Stimulated activated CD4-positive, alpha-beta T cell treated with anti-CD3 and anti-CD28 coated beads, Interleukin-4, amount 100 ng/mL, for 4 hours (primary cell): ENCODE measurements at places on chromosomes 12 and 14.

DNA sequence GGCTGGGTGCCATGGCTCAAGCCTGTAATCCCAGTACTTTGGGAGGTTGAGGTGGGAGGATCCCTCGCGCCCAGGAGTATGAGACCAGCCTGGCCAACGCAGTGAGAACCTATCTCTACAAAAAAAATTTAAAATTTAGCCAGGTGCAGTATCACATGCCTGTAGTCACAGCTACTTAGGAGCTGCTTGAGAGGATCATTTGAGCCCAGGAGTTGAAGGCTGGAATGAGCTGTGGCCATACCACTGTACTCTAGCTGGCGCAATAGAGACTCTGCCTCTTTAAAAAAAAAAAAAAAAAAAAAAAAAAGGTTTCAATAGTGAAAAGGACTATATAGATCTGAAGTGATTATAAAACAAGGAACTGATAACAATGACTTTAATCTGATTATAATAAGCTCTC lies 13.5 kb downstream of the PSMA3 start:
- no peak for DNase-seq

GRCh38 chr12:14773685-14774073 lies 29.6 kb downstream of the WBP11 start:
- DNase-seq = no peak

- no peak for DNase-seq
These were observed 10.2 kb downstream of the KITLG start for GRCh38 chr12:88570103-88570502.

- DNase-seq = no peak
These were observed 18.4 kb downstream of the ANO6 start for GRCh38 chr12:45234139-45234865.

- no peak for DNase-seq
These were observed 106.1 kb downstream of the PTPN11 start for GRCh38 chr12:112524676-112525425.

- DNase-seq = no peak
These were observed 264.7 kb downstream of the SEC23A start for GRCh38 chr14:38838049-38838978.

- no peak for DNase-seq
These were observed 68.4 kb upstream of the DLK1 start for GRCh38 chr14:100658181-100658886.

DNA sequence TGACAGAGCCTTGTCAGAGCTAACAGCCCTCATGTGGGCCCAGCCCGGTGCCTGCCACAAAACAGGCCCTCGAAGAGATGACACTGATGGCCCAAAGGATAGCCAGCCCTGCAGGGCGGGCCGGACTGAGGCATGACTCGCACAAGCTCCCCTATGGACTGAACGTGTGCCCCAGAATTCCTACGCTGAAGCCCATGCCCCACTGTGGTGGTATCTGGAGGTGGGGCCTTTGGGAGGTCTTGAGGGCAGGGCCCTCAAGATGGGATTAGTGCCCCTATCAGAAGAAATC lies 38.6 kb downstream of the CHGA start:
- DNase-seq = no peak

GRCh38 chr12:87841935-87842334 lies 187.3 kb downstream of the C12orf50 start:
- no peak for DNase-seq

DNA sequence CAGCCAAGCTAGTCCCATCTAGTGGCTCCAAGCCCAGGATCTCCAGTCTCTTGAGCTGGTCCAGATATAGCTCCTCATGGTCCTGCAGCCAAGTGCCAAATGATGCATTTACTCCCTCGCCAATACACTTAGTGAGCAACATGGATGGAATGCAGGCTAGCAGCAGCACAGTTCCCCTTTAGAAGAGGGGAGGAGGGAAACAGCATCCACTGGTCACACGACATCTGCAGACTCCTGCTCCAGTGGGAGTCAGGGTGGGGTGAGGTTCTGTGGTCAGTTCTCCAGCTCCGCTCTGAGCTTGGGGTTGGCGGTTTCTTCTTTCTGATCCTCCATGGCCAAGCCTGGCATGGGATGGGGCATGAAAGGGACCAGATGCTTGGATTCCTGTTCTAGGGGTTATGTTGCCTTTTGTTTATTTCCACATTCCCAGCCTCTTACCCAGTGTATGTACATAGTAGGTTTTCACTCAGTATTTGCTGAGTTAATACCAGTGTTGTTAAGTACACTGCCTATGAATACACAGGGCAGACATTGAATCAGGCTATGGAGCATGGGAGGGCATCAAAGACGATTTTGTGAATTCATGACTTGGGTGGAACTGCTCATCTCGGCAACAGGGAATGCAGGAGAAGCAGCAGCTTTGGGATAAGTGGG lies 57.3 kb downstream of the GALNT16 start:
- no peak for DNase-seq

DNA sequence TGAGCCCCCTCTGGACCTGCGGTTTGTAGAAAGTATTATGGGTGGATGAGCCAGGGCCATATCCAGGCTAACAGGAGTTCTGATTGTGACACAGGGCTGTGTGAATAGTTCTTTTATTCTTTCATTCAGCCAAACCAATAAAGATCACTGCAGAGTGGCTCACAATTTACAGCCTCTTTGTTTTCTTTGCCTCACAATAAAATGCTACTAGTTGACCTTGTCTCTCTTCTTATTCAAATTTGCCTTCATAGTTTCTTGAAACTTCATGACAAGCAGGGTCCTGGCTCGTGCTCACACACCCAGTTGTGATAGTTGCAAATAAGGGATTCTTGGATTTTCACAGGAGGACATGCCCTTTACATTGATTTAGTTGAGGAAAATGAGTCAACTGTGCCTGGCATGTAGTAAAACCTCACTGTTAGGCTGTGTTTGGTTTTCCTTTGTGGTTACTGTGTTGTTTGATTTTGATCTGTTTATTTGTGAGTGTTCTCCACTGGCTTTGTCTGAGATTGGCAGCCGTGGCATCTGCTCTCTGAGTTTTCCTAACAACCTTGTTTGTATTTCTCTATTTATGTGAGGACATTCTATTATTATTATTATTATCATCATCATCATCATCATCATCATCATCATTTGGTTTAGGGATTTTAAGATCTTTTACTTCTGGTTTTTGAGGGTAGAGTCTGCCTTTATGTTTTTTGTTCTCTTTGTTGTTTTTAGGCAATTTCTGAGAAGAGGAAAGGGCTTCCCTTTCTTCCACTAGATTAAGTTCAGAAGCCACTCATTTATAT lies 2.7 kb upstream of the KRT6B start:
- no peak for DNase-seq

DNA sequence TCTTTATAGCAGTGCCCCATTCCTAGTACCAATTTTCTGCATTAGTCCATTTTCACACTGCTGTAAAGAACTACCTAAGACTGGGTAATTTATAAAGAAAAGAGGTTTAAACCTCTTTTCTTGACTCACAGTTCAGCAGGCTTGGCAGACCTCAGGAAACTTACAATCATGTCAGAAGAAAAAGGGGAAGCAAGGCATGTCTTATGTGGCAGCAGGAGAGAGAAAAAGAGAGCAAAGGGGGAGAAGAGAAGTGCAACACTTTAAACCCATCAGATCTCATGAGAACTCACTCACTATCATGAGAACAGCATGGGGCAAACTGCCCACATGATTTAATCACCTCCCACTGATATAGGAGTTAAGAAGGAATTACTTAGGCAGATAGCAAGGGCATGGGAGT lies 101.6 kb upstream of the PLEKHG7 start:
- DNase-seq = no peak

GRCh38 chr12:78666584-78666983 lies 198.0 kb upstream of the SYT1 start:
- DNase-seq = no peak

- DNase-seq = no peak
These were observed 2.0 kb upstream of the ERC1 start for GRCh38 chr12:989051-989450.

DNA sequence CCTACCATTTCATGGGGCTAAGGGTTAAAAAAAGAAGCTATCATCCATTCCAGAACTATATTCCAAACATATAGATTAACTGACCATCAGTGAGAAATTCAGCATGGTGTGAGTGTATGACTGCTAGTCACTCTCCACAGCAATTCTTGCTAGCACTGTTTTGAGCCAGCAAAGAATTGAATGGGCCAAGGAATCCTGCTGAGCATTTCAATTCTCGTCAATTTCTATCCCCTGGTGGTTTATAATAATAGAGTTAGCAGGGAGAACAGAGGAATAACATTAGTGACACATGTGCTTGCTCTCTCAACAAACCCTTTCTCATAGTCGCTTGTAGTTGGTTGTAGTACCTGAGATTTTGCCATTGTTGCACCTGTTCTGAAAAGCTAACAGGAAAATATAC lies 7.2 kb downstream of the MBIP start:
- no peak for DNase-seq

DNA sequence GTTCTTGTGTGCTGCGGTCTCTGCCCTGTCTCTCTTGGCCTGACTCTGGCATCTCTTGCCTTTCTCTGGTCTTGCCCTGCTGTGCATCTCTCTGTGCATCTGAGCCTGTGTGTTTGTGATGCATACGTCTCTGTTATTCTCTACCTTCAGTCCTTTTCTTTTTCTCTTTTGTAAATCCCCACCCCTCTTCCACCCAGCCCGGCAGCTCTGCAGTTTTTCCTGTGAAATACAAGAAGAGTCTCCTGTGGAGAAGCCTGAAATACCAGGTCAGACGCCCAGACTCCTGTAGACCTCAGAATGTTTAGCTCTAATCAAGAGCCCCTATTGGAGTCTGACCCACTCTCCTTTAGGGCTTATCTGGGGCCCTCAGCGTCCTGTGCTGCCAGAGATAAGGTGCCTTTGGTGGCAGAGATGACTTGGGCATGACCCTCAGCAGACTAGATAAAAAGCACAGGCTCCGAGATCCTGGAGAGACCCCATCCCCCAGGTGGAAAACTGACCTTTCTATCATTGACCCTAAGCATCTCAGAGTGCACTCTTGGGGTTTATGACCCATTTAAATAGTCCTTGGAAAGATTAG lies 167.5 kb upstream of the SRRM4 start:
- DNase-seq = no peak

- no peak for DNase-seq
These were observed 31.3 kb upstream of the DLK1 start for GRCh38 chr14:100695423-100695738.

DNA sequence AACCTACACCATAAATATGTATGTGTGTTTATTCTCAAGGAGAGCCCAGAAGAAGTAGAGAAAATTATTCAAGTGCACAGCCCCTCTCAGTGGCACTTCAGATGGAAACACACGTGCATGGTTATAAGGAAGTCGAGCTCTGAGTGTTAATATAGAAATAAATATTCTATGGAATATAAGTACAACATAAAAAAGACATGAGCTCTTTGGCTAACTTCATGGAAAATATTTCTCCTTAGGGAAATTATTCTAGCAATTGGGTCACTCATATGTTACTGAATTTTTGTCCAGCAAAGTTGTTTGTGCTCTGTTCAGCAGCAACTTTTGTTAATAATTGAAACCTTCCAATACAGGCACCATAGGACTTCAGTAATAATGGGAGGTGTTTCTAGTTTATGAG lies 939.0 kb downstream of the LRFN5 start:
- DNase-seq = no peak

- DNase-seq = no peak
These were observed 167.9 kb downstream of the PRKD1 start for GRCh38 chr14:29759521-29760340.

DNA sequence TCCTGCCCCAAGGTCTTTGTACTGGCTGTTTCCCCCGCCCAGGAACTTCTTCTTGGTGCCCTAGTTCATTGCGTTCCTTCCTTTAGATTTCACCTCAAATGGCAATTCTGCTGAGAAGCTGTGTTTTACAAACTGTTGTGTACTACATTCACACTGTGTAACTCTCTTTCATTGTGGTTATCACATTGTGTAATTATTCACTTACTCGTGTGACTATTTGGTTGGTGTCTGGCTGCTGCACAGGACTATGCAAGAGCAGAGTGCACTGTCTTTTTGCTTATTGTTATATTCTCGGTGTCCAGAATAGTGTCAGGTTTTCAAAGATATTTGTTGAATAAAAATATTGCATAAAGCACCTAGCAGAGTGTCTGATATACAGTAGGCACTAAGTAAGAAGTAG lies 177.2 kb upstream of the PRICKLE1 start:
- no peak for DNase-seq

- no peak for DNase-seq
These were observed 150.6 kb downstream of the CCDC59 start for GRCh38 chr12:82207556-82207955.

DNA sequence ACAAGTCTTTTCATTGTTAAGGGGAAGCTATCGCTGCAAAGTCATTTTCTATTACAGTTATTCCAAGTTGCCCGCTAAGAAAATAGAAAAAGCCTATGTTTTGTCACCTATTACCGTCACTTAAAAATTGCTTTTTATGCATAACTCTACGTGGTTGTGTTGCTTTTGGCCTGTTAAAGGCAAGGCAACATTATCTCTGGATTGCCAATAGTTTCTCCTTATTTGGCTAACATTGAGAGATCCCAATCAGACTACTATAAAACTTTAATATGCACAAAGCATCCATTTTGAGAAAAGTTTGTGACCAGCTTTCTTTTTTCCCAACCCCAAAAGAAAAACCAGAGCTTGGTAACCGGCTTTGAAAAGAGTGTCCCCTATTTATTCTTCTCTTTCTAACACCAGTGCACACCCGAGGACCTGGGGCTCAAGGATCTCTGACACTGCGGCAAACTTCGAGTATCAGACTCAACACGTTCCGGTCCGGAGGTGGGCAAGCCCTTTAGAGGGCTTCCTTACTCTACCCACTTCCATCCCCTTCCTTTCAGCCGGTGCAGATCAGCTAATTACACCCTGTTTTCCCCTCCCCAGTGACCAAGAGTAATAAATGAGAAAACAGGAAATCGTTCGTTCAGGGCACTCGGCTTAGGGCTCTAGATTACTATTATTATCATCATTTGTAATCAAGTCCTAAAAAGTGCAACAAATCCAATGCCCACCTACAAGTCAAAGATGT lies 1.2 kb downstream of the PPP1R12A start:
- DNase-seq = no peak

- DNase-seq = no peak
These were observed 5.5 kb downstream of the TMEM63C start for GRCh38 chr14:77186911-77187648.

GRCh38 chr12:49944718-49945117 lies 5.8 kb upstream of the AQP2 start:
- no peak for DNase-seq

DNA sequence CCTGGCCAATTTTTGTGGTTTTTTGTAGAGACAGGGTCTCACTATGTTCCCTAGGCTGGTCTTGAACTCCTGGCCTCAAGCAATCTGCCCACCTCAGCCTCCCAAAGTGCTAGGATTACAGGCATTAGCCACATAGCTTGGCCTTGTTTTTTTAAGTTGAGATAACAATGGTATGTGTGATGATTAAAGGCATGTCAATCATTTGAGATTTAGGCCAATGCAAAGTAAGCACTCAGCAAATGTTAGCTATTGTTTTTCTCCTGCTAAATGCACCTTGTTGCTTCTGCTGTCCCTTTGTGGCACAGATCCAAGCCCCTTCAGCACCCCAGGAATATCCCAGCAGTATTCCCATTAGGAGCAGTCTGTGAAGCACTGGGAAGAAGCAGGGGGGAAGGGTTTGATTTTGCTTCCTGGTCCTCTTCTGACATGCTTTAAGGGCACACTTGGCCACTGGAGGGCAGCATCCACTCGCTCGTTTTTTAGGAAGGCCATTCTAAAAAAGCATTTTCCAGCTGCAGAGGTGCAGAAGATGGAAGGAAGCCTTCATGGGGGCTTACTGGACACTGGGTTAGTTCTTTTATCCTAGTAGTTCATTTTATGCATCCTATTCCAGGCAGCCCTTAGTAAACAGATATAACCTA lies 70.2 kb upstream of the ZFP36L1 start:
- DNase-seq = peak; percentile 47

GRCh38 chr14:71467361-71467811 lies 464.8 kb upstream of the RGS6 start:
- DNase-seq = no peak
